ENCODE measurements at places on chromosomes 16 and 17.

GRCh38 chr16:3536851-3537250 lies 36.0 kb downstream of the CLUAP1 start:
- no peak for DNase-seq

DNA sequence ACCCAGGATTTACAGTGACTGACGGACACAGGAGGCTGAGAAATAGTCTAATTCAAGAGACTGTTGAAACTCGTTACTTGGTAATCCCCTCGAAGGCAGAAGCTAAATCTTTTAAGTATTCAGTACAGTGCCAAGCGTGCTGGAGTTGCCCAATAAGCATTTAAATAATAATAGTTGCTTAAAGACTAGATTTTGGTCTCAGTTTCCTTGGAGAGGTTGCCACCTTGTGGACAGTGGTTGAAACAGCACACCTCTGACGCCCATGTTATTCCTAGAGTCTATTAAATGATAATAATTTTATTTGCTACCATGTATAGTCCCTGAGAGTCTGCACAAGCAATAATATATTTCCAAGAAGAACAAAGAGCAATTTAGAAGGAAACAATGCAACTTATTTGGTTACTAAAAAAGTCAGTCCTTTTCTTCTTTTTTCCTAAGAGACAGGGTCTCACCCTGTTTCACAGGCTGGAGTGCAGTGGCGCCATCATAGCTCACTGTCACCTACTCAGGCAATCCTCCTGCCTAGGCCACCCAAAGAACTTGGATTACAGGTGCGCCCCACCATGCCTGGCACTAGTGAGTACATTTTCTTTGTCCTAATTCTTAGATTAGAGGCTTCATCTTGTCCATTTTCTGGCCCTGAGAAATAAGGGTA lies 138.0 kb upstream of the NUDT7 start:
- no peak for DNase-seq

- no peak for DNase-seq
These were observed 45.9 kb downstream of the ABAT start for GRCh38 chr16:8720080-8720966.

GRCh38 chr16:4683255-4684057 lies 9.9 kb upstream of the NUDT16L1 start:
- DNase-seq = no peak

- no peak for DNase-seq
These were observed 186.8 kb downstream of the COPRS start for GRCh38 chr17:31672161-31672819.

GRCh38 chr17:51474764-51475163 lies 214.4 kb downstream of the UTP18 start:
- no peak for DNase-seq

- no peak for DNase-seq
These were observed 6.8 kb downstream of the MAF start for GRCh38 chr16:79593754-79594153.

DNA sequence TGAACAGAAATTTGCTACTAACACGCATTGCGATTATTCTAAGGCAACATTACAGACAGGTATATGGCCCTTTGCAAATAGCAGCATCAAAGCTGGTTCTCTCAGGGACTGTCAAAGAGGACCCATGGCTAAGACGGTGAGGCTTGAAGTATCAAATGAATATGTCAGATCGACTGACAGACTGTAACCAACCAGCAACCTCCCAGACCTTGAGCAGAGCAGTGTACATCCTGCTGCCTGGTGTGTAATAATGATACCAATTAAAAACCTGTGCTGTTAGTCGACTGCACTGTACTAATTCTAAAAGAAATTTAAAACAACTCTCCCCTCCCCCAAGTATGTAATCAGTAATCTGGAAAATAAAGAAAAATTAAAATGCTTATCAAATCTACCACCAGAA lies 35.9 kb upstream of the GHDC start:
- no peak for DNase-seq

DNA sequence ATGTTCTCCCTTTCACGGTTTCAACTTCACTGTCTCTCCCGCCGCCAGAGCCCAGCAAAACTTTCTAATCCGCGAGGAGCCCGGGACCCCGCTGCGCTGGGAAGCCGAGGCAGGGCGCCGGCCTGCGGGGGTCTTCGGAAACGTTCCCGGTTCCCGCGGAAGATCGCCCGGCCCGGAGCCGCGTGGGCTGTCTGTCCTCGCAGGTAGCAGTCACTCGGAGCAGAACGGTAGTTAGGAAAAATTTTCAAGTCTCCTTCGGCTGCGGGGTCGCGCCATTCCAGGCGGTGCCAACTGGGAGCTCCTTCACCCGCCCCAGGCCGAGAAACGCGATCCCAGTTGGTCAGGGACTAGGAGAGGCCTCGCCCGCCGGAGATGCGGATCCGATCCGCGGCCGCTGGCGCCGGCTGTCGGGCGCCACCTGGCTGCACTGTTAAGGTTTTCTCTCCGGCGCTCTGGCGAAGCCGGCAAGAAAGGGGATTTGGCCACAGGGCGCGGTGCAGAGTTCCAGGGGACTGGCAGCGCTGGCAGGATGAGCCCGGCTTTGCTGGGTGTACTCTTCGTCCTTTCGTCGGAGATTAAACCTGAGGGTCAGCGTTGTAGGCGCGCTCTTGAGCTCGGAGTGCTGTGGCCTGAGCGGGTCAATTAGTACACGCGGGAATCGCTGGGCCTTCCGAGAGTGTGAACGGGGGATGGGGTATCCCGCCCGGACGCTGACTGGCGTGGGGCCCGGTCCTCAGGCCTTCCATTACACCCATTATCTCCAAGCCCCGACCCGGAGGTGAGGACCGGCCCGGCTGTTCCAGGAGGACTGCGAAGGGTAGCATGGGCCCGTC lies 135.4 kb downstream of the KCNJ12 start:
- DNase-seq = peak; percentile 16

DNA sequence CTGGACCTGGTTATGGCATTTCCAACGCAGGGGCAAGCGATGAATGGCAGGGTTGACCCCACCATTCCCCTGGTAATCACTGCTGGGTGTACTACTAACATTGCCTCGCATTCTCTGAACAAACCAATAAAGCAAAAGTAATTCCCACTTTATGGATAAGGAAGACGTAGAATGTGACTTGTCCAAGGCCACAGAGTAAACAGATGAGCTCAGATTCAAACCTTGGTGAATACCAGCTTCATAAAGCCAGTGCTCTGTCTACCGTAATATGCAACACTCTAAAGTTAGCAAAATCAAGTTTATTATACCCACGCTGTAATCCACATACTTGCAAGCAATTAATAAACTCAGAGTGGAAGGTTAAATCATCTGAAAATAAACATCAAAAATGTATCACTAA lies 59.6 kb downstream of the ANKFY1 start:
- no peak for DNase-seq

DNA sequence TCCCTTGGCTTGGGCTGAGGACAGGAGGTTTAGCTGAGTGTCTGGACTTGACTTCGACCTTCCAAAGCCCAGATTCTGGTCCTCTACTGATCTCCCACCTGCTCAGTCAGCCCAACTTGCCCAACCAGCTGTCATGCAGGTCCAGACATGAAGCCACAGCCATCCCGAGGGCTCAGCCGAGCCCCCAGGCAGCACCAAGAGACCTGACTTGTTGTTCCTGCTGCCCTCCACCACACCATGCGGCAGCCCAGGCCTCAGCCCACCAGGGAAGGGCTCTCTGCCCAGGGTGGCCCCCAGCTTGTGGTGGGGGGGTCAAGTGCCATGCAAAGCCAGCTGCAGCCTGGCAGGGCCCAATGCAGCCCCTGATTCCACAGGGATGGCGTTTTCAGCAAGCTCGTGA lies 17.2 kb upstream of the CACNG4 start:
- no peak for DNase-seq

- DNase-seq = no peak
These were observed 127.5 kb downstream of the HS3ST3A1 start for GRCh38 chr17:13474073-13474800.

DNA sequence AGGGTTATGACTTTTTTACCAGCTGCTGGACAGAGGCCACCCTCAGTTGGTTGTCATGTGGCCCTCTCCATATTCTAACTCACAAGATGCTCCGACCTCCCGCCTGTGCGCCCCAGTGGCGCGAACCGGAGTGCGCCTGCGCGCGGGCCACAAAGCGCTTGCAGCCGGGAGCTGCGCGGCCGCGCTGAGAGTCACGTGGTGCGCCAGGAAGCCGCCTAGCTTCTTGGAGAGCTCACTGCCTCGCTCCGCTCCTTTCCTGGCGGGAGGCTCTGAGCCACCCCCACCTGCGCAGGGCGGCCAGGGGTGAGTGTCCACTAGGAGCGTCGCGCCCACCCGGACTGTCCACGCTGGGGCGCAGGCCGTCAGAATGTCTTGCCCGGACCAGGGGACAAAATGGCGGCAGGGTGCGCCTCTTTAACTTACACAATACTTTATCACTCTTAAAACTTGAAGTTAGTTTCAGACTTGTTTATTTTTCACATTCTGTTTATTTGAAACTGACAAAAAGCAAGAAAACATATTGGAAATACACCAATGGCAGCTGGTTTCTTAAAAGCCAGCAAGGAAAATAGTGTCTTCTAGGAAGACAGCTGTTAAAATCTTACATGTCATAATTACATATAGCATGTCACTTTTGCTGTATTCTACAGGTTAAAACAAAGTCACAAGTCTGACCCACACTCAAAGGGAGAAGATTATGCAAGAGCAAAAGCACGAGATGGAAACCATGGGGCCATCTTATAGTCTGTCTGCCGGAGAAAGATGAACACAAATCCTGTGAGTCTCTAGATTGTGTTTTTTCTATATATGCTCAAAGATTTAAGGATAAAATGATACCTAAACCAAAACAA lies 357.9 kb downstream of the CNTNAP4 start:
- DNase-seq = no peak

GRCh38 chr16:5066511-5066910 lies 755 bp upstream of the C16orf89 start:
- no peak for DNase-seq

- no peak for DNase-seq
These were observed 49.9 kb downstream of the FBXL20 start for GRCh38 chr17:39351508-39351907.

DNA sequence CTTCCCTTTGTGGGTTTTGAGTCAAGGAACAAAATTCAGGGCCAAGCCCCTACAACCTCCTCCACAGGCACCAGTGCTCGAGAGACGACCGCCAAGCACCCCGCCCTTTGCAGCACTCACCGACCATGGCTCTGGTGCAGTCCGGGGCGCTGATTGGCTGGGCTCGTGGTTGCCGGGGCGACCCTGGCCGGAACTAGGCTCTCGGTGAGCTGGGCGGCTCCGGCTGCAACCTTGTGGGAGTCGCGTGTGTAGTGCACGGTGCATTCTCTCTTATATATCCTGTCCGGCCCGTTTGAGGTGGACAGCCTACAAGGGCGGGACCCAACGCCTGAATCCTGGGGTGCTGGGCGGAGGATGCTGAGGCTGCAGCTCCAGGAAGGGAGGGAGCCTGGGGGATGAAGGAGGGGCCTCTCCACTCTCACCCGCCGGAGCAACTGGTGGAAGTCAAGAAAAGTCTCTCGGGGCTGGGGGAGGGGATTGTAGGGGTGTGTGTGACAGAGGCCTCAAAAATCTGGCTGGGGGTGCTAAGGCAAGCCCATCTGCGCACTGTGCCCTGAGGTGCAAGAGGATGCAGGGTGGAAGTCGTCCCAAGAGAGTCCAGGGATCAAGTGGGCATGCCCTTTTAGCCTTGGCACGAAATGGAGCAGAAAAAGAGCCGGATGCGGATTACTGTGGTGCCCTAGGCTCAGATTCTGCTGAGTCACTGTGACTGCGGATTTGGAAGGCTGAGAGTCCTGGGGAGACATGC lies at the start of gene NQO1:
NQO1 (minus strand) TSS at position 248 of the 748 bp plus-strand sequence; CDS start at position 127, 121 bp downstream.
- DNase-seq = peak; percentile 66

- no peak for DNase-seq
These were observed 49.2 kb upstream of the WSCD1 start for GRCh38 chr17:6021011-6021400.

DNA sequence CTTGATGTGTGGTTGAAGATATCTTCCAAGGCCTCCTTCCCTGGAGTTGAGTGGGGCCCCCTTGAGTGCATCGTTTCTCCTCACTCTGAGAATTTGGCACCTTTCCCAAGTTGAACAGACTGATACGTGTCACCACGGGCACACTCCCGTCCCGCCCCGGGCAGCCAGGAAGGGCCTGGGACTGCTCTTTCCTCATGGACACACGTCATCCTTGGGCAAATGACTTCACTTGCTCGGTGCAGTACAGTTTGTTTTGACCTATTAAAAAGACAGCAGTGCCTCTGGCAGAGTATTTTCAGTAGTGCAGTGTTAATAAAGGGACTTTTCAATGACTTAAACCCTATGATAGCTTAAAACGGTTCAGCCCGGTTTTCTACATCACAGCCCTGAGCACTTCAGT lies 59.9 kb downstream of the SEC14L1 start:
- no peak for DNase-seq

GRCh38 chr16:10386517-10387100 lies 748 bp downstream of the ATF7IP2 start:
- DNase-seq = no peak

DNA sequence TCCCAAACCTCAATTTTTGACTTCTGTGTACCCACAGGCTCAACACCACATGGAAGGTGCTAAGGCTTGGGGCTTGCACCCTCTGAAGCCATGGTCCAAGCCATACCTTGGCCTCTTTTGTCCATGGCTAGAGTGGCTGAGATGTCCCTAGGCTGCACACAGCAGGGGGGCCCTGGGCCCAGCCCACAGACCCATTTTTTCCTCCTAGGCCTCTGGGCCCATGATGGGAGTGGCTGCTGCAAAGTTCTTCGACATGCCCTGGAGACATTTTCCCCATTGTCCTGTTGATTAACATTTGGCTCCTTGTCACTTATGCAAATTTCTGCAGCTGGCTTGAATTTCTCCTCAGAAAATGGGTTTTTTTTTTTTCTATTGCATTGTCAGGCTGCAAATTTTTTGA lies 47.0 kb downstream of the TBC1D26 start:
- DNase-seq = no peak

- no peak for DNase-seq
These were observed 27.9 kb upstream of the DBNDD1 start for GRCh38 chr16:90046971-90047713.

DNA sequence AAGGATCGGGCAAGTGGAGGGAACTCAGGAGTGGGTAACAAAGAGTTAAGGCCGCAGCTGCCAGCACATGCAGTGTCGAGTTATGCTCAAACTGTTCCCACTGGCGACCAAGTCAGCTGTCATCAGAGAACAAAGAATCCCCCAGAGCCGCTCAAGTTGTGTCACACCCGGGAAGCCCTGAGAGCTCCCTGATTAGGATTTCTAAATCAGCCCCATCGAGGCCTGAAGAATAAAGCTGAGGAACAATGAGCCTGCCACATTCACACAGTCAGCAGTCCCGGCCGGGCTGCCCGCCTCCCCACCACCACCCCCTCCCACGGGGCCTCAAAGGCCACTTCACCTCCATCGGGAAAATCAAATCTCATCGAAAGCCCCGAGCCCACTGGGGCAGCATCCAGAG lies 84.5 kb downstream of the SOX9 start:
- no peak for DNase-seq

- DNase-seq = no peak
These were observed 610.0 kb upstream of the CDH11 start for GRCh38 chr16:65731833-65732232.

- no peak for DNase-seq
These were observed 819.9 kb downstream of the KCNJ2 start for GRCh38 chr17:70989280-70989679.

GRCh38 chr17:17876959-17877528 lies 40.3 kb upstream of the SREBF1 start:
- no peak for DNase-seq

DNA sequence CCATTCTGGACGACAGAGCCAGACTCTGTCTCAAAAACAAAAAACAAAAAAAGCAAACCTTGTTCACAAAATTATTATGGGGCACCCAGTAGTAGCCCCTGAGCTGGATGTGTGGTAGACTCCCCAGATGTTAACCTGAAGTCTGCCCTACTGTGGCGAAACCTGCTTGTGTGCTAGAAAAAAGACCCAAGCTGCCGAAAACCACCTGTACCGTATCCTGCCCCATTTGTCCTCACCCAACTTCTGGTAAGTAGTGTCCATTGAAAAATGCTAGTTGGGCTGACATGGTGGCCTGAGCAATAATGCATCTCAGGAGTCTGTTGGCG lies 9.1 kb downstream of the RMI2 start:
- DNase-seq = no peak

Measured in activated CD4-positive, CD25-positive, alpha-beta regulatory T cell treated with anti-CD3 and anti-CD28 coated beads, Interleukin-2, amount 50 U/mL, for 16 hours (primary cell).